ENCODE measurements at places on chromosomes 2 and 18.

GRCh38 chr2:172578860-172579512 is 23.1 kb downstream of the PDK1 start:
- no peak for DNase-seq

DNA sequence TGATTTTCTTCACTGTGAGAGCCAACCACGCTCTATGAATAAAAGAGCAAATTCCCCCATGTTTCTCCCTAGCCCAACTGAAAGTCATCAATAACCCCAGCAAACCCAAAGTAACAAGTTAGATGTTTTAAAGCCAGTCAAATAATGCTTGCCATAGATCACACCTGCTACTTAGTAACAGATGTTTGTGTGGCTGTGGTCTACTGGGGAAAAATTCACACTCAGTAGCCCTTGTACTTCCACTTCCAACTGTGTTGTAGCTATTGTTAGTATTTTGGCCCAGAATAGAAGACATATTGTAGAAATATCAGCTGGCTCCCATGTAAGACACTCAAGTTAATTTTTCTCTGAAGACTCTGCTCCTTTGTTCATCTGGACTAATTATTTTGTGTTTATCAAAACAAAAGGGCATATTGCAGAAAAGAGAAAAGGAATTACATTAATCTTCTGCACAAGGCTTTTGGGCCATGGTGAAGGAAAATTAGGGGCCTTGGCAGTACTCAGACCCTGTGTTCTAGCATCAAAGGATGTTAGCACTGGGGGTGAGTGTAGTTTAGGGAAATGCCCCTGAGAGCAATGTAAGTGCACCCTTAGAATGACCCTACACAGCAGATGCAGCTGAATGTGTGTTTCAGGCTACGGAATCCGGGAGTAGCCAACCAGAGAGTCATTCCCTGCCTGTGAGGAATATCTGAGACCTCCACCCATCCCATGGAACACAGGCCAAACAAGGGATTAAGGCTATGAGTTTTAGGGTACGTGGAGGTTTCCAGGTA is 521.9 kb downstream of the EPHA4 start:
- no peak for DNase-seq

DNA sequence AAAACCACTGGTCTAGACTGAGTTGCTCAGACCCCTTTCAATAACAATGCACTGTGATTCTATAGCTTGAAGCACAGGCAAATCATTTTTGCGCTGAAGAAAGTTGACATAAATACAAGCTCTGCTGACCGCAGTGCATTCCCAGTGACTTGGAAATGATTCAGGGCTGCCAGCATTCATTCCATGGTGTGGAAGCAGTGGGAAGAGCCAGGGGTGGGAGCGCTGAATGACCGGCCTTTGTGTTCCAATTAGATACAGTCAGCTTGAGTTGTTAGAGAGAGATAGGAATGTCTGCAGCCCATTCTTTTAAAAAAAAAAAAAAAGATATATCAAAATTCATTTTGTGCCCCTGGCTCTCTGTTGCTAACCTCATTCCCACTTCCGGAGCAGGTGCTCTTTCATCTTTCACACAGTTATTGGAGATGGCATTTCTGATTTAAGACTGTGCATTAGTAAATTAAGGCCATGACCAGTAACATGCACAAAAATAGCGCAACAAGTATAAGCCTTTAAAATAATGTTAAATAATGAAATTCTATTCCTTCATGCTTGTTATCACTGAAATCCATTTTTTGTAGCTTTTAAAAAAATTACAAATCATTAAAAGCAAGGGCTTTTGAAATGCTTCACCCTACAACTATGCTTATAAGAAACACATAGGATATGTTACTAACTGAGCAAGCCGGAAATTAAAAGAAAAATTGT is 59.4 kb upstream of the CTLA4 start:
- no peak for DNase-seq

DNA sequence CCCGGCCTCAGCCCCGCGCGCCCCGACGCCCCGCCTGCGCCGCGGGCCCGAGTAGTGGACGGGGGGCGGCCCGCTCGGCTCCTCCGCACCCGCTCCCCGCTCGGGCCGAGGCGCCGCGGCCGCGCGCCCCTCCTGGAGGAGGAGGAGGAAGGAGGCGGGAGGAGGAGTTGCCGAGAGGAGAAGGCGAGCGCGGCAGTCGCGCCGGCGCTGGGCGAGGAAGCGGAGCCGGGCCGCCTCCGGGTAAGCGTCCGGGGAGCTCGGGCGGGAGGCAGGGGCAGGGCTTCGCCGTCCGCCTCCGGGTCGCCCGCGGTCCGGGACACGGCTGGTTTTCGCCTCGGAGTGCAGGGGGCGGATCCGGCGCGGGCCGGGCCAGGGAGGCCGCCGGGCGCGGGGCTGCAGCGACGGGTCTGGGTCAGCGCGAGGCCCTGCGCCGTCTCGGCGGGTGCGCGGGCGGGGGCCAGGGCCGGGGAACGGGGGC is at the start of gene SOCS6:
Gene SOCS6 (plus strand): TSS at position 195 of the 478 bp plus-strand sequence. CDS start 35,624 bp downstream, outside the sequence.
- peak; percentile 51 for DNase-seq

DNA sequence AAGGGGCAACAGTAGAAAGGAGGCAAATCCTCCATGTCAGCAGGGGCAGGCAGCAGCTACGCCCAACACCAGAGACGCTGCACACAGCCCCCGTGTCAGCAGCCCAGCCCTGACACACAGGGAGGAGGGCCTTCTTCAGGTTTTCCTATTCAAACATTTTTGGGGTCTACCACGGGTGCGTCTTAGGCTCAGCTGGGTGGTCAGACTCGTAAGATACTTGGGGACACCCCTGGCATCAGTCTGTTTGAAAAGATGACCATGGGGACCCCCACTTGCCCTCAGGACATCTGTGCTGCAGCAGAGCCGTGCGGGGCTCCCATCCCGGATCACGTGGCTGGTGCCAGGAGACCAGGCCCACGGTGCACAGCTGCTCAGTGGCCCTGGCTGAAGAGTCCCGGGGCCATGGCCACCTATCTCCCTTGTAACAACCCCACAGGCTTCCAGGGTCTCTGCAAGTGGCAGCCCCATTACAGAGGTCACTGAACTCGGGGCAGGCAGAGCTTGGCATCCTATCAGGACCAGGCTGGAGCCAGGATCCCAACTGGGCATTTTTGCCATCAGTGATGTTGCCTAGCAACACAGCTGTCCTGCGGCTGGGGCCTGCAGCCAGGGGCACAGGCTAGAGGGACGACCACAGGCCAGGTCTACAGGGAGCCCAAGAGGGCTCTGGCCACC is 82.5 kb downstream of the EDAR start:
- DNase-seq: no peak

DNA sequence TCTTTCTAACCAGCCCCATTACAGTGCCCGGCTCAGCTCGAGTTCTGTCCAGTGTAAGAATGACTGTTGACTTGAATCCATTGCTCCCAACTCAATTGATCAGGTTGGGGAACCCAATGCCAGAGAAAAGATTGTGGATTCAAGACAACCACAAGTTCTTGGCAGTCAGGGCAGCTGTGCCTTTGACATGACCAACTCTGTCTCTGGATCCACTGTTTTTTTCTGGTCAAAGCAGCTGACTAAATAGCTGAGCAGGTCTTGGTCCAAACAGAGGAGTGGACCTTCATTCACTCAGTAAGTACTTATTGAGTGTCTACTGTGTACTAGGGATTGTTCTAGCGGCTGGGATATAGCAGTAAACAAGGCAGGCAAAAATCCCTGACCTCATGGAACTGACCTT is 6.3 kb upstream of the ATOH8 start:
- no peak for DNase-seq

- no peak for DNase-seq
Measured at GRCh38 chr18:46401486-46402070, 255.4 kb downstream of the LOXHD1 start.

DNA sequence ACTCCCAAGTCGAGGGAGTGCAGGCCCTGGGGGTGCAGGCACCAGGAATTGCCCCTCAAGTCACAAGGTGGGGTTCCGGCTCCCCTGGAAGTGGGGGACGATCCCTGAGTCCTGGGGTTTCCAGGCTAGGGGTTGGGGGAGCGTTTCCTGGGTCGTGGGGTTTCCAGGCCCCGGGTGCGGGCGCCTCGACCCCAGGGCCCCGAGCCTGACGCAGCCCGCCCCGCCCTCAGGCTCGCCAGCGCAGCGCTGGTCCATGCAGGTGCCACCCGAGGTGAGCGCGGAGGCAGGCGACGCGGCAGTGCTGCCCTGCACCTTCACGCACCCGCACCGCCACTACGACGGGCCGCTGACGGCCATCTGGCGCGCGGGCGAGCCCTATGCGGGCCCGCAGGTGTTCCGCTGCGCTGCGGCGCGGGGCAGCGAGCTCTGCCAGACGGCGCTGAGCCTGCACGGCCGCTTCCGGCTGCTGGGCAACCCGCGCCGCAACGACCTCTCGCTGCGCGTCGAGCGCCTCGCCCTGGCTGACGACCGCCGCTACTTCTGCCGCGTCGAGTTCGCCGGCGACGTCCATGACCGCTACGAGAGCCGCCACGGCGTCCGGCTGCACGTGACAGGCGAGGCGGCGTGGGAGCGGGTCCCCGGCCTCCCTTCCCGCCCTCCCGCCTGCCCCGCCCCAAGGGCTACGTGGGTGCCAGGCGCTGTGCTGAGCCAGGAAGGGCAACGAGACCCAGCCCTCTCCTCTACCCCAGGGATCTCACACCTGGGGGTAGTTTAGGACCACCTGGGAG is 12.0 kb downstream of the SIGLEC15 start:
- DNase-seq: no peak

DNA sequence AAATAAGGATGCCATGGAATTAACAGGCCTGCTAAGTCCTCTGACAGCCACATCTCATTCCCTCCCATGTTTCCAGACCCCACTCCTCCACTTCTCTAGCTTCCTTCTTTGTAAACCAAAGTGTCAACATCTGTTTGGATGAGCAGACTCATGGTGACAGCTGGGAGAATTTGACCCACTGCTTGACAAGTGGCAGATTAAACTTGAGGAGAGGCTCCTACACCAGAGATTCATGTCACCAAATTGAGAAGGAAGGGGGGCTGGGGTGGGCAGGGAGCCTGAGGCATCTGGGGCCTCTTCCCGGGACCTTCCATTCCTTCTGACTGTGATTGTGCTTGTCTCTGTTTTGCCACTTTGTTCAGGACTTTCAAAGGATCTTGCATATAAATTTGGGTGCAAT is 41.0 kb upstream of the IGFBP5 start:
- DNase-seq: no peak

DNA sequence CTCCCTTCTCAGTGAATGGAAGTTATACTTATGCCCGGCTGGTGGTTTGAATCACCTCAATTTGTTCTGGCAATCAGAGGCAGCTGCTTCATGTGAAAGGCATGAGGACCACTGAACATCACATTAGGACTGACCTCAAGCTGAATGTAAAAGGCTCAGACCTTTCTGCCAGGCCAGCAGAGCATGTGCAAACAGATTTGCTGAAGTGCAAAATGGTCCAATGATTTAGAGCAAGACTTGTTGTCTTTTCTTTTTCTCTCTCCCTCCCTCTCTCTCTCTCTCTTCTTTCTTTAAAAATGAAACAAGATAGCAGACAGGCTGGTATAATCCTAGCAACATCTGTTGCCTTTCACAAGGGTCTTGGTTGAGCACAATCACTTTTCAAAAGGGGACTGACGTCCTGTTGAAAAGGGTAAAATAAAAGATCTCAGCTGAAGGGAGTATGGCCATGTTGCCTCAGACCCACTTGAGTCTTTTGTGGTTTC is 13.3 kb upstream of the CDH7 start:
- DNase-seq: no peak
